ENCODE measurements at places on chromosomes 6 and 20.

DNA sequence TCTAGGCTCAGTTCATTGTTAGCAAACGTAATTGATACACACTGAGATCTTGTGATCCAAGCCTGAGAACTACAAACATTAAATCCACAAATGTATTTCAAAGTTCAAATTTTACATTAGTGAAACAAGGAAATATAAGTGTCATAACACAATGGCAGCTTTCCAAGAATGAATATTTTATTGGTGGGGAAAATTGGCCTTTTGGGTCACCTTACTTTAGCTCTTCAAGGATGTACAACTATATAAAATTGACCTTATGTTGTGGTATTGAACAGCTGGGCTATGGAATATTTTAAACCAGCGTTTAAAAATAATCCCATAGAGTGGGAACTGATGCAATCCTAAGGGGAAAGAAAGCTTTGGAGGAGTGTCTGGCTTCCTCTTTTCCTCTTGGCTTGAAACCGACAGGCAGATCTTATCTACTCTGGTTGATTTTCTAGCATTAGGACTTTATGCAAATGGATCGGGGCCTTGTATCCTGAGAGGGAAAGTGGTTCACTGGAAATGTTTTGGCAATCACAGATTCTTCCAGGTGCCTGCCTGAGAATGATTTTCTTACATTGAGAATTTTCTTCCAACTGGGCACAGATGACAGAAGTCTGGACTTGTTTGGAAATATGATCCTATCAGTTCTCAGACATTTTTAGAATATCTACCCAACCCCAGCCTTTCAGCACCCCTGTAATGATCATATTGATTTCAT, 184.8 kb upstream of the ECI2 start:
- DNase-seq = no peak

DNA sequence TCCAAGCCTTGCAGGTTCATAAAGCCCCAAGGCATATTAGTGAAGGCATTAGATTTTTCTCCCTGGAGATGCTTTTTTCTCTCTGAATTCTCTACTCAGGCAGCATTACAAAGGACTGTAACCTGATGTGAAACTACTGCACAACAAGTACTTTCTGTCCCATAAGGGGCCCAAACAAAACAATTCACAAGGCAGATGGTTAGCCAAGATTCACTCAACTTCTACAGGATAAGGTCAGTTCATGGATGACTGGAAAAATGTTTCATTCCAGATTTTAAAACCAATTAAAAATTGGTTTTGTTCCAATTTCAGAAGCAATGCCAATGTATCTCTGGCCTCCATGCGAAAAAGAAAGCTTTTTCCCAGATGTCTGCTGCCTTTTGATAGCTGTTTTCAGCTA, 181.8 kb downstream of the KHDC1L start:
- no peak for DNase-seq

GRCh38 chr6:152727507-152727906, 23.1 kb upstream of the VIP start:
- no peak for DNase-seq

DNA sequence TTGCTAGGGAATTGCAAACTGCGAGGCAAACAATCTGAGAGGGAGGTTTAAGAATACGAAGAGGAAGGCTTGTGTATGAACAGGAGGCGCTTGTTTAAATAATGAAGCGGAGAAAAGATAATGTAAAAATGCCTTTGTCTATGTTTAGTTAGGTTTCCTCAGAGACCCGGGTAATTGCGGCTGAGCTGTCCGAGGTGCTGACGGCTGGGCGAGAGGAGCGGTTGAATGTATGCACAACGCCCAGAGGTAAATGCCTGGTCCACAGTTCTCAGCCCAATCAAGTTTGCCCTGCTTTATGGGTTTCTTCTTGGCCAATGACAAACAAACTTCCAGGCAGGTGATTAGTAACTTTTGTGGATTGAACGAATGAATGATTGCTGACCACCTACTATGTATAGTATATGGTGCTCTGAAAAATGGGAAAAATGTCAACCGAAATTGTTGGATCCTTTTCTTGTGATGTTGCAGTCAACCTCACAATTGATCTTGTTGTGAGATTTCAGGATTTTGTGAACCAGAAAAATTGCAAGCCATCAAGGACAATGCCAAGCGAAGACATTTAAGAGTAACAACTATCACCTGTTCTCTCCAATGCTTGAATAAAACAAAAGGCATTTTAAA, 38.3 kb upstream of the SLC32A1 start:
- DNase-seq = peak; percentile 55

DNA sequence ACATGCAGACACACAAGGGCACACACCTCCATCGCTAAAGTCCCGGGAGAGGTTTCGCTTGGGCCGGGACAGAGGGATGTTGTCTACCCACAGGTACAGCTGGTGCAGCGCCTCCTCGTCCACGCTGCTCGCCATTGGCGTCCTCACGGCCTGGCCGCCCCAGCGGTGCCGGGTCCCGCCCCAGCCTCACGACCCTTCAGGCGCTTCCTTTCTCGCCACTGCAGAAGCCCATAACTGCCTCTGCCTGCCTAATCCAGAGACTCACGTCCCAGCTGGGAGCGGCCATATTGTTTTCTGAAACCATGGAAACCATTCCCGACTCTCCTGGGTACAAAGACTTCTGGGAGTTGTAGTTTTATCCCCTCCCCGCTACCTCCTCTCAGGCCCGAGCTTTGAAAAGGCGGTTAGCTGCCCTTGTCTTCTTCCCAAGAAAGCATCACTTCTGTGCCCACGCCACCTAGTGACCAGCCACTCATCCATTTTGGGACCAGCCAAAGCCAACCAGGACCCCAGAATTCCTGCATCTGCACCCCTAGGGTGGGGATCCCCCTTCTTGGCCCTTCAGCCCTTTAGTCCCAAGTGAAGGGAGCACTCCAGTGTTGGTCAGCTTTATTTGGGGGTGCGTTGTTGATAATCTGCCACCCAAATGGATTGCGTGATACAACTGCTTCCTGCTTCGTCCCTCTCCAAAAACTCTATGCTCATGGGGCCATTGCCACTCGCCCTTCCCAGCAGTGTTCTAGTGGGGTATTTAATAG, at the start of gene SPEF1:
Gene SPEF1 (minus strand): TSS at position 296 of the 758 bp plus-strand sequence. CDS start 161 bp downstream, at position 135.
- DNase-seq = peak; percentile 75

DNA sequence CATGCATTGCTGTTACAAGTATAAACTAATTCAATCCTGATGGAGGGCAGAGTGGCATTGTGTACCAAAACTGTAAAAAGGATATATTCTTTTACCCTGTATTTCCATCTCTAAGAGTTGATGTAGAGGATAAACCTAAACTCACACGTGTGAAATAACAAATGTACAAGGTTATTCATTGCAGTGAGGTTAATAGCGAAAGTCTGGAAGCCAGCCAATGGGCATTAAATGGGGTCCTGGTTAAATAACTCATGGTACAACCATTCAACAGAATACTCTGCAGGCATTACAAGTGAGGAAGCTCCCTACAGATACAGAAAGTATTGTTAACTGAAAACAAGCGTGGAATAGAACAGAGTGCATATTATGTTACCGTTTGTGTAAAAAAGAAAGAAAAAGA, 56.9 kb downstream of the BCAS1 start:
- DNase-seq = no peak

GRCh38 chr20:15630360-15630759, 942.9 kb downstream of the KIF16B start:
- DNase-seq = no peak

GRCh38 chr6:7580537-7580926, 9.5 kb upstream of the SNRNP48 start:
- no peak for DNase-seq

- DNase-seq = no peak
Observed at GRCh38 chr20:60970601-60971000, 281.5 kb upstream of the CDH4 start.

DNA sequence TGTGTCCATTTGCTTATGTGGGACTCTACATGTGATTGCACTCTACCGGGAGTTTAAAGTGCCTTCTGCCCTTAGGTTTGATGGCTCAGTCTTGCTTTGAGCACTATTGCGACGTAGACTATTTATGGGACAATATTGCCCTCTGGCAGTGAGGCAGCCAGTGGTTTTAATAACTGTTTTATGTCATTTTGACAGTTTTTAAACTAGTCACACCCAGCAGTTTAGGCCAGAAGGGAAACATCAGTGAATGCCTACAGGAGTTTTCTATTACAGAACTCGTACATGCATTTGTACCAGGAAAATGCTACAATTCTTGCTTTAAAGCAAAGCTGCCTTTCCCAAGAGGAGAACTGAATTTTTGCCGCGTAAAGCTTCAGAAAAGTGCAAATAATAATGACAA, 813.7 kb downstream of the KIF16B start:
- no peak for DNase-seq

DNA sequence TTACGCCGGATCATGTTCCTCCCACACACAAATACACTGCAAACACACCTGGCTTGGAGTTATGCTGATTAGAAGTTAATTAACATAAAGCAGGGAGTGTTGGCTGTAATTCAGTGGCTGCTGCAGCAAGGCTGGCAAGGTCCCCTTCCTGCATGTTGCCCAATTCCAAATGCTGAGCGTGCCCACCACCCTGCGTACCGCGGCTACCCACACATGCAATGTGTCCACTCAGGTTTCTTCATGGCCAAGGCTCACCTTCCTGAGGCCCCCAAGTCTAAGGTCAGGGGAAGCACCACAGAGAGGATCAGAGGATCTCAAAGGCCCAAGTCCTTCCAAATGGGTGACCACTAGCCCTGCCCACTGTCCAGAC, 11.6 kb upstream of the PRND start:
- DNase-seq = no peak

- no peak for DNase-seq
Observed at GRCh38 chr20:22080985-22081384, 375.5 kb downstream of the PAX1 start.

- no peak for DNase-seq
Observed at GRCh38 chr6:19721766-19722377, 115.3 kb upstream of the ID4 start.

DNA sequence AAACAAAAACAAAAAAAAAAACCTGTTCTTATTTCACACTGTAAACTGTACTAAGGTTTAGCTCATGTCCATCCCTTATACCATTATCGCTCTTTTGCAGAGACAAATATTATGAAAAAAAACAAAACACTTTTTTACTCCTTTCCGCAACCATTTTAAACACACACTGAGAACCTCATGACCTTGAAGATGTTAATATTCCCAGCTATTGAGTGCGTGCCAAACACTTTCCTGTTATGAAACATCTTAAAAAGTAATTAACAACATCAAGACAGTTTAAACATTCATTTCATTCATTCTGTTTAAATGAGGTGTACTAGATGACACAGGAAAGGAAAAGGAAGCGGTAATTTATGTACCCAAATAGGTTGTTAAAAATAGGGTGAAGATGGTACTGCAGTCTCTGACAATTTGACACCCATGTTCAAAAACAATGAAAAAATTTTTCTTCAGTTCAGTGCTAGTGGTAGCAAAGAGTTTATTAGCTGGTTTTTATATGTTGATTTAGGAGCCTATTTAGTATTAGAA, 3.9 kb upstream of the ARHGAP18 start:
- no peak for DNase-seq

- no peak for DNase-seq
Observed at GRCh38 chr6:11473008-11473740, 64.4 kb upstream of the TMEM170B start.

GRCh38 chr6:135014353-135014832, 40.2 kb downstream of the HBS1L start:
- DNase-seq = no peak

- DNase-seq = no peak
Observed at GRCh38 chr6:156026486-156027247, 571.0 kb upstream of the NOX3 start.

DNA sequence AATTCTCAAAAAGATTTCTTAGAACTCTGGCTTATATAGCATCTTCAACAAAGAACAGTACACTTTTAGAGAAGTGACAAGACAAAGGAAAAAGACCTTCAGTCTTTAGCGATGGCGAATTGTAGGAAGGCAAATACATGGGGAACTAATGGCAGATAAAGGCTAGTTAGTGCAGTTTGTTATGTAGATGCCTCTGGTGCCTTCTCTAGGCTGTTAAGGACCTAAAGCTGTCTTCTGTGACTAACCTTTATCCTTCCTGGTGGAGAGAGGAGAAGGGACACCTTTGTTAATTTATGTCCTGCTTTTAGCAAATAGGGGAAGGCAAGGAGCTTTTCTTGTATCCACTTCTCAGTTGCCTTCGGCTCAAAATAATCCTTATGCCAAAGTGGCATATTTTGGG, 7.2 kb downstream of the ANKRD6 start:
- no peak for DNase-seq

- no peak for DNase-seq
Observed at GRCh38 chr6:130632277-130632676, 194.9 kb upstream of the SMLR1 start.

DNA sequence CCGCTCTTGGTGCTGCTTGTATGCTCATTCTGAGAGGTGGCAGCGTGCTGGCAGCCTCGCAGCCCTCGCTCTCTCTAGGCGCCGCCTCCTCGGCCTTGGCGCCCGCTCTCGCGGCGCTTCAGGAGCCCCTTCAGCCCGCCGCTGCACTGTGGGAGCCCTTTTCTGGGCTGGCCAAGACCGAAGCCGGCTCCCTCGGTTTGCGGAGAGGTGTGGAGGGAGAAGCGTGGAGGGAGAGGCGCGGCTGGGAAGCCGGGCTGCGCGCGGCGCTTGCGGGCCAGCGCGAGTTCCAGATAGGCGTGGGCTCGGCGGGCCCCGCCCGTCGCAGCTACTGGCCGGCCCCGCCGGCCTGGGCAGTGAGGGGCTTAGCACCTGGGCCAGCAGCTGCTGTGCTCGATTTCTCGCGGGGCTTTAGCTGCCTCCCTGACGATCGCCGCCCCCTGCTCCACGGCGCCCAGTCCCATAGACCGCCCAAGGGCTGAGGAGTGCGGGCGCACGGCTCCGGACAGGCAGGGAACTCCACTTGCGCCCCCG, 19.5 kb upstream of the FAM8A1 start:
- no peak for DNase-seq

GRCh38 chr20:38336726-38337125, 9.6 kb upstream of the LBP start:
- DNase-seq = no peak

DNA sequence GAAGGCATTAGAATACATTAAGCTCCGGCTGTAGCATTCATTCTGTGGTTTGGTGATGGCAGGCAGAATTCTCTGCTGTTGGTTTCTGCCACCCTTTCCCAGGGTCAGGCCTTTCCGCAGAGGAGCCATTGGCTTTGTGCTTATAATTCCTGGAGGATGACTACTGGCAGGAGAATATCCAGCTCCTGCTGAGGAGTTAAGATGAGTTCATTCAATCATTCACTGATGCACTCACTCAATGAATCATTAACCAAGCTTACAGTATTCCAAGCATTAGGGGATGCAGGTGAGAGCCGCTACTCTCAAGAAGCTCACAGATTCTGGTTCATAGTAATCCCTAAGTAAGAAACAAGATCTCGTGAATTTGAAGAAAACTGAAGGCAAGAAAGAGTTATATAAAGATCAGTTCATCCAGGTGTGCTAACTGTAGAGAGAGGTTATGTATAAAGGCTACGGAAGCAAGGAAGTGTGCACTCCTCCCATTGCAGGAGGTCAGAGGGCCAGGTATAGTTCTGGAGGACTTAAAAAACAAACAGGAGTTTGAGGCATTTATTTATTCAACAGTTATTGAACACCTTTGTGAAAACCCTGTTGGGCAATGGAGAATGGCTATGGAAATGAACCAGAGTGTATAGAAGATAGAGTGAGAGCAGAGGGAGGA, 75.5 kb downstream of the HMGN3 start:
- no peak for DNase-seq

- DNase-seq = no peak
Observed at GRCh38 chr6:52526634-52527033, 50.2 kb downstream of the TRAM2 start.

Data from K562 (cell line).